NCI-H2171 treated with DMSO at 0.1 percent for 48 hours (cell line): ENCODE measurements at places on chromosomes 12 and 14.

DNA sequence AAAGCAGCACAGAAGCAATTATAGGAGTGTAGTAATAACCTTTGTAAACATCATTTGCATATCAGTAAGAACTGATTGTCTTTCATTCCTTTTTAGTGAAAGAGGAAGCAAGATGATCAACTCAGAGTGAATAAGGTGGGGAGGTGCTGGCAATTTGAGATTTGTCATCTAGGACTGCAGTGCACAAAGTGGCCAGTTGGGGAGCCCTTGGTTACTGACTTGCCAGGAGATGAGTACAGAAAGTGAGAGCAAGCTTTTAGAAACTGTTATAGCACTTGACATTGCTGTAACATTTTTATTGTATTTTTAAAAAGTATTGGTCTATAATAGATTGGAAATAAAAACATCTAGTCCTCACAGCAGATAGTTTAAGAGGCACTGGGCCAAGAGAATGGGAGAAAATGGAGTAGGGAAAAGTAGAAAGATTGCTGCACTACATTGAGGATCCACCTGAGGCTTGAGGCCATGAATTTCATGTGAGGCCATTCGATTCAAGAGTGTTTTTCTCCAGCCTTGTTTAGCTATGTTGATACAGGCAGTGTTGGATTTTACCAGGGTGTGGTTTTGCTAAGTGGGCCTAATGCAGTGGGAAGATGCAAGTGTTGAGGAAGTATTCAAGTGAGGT is 98.2 kb downstream of the SNAPC1 start:
- peak; percentile 71 for DNase-seq

DNA sequence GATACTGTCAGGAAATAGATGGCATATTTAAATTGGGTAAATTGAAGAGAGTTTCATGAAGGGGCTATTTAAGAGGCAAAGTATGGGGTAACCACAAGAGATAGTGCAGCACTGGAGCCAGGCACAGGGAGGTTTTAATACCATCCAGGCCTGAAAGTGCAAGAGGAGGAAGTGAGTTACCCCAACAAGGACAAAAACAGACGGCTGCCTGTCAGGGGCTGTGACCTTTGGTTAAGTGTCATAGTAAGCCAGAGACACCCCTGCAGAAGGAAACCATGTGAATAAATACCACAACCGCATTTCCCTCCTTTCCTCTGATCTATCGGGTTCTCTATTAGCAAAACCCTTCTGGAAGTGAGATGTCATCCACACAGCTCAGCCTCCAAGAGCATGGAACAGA is 122.0 kb upstream of the DHRS4 start:
- DNase-seq: no peak

GRCh38 chr12:48192861-48193260 is 9.4 kb downstream of the CCDC184 start:
- DNase-seq: no peak

DNA sequence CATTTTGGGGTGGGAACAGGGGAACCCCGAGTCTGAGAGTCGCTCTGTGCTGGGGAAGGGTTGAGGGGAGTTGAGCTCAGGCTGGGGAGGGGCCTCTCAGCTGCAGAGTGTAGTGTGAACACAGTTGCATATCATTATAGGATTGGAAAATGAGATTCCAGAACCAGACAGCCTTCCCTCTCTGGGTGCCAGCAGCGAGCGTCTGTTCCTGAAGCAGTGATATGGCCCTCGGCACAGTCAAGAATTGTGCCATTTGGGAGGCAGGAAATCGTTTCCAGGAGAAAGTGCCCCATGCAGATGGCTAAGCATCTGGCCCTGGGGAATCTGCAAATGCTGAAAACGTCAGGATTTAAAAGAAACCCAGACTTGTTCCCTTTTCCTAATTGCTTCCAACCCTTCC is 70.4 kb upstream of the SFSWAP start:
- DNase-seq: peak; percentile 76

DNA sequence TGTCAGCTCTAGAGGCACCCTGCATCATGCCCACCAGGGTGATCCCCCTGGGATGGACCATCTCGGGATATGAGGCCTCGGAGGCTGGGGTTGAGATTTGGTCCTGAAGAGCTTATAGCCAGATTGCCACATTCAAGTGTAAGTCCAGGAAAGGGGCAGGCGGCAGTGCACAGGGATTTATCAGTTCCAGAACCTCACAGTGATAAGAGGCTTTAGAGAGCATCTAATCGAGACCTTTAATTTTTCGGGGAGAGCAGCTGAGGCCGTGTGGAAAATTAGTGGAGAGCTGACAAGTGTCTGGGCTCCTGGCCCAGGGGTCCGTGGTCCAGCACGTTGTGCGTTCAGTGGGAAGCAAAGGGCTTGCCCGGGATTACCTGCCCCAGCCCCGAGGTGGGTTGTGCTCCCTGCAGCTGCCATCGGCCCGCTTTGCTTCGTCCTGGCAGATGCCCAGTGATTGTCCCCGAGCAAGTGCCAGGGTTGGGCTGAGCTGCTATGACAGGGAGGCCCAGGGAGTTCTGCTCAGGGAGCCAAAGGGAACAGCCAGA is 52.1 kb downstream of the C14orf132 start:
- DNase-seq: peak; percentile 39

GRCh38 chr12:68768431-68768939 is 22.5 kb downstream of the SLC35E3 start:
- DNase-seq: no peak

DNA sequence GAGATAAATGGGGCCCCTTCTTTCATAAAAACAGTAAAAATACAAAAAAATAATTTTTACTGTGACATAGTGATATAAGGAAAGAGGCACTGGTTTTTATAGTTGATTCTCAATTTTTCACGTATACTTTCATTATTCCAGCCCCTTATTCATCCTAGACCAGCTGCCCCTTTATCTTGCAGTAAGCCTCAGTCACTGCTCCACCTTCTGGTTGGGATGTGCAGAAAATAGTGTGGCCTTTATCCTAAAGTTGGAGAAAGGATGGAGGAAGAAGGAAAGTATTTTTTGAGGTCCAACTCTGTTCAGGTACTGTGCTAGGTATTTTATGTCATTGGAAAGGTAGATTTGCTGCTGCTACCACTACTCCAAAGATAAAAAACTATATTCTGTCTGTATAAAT is 172.7 kb downstream of the ANO6 start:
- no peak for DNase-seq

- no peak for DNase-seq
These were observed 110.8 kb upstream of the SRRM4 start for GRCh38 chr12:118870551-118870950.

DNA sequence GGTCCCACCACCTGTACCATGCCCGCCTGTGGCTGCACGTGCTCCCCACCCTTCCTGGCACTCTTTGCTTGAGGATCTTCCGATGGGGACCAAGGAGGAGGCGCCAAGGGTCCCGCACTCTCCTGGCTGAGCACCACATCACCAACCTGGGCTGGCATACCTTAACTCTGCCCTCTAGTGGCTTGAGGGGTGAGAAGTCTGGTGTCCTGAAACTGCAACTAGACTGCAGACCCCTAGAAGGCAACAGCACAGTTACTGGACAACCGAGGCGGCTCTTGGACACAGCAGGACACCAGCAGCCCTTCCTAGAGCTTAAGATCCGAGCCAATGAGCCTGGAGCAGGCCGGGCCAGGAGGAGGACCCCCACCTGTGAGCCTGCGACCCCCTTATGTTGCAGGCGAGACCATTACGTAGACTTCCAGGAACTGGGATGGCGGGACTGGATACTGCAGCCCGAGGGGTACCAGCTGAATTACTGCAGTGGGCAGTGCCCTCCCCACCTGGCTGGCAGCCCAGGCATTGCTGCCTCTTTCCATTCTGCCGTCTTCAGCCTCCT is 1.1 kb downstream of the INHBE start:
- DNase-seq: peak; percentile 83

DNA sequence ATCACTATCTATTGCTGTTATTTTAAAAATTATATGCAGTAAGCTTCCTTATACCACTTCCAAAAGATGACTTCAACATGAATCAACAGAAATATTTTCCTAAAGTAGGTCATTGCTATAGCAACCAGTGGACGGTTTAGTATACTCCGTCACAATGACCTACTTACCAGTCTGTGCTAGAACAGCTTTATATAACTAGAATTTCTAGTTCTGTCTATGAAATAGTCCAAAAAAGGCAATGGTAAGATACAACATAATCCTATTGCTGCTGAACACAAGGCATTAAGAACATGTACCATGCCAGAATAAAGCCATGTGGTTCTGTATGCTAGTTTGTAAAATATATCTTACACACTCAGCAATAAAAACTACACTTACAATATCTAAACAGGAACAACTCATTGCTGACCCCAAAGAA is 40.7 kb upstream of the MTERF2 start:
- peak; percentile 53 for DNase-seq

- DNase-seq: no peak
These were observed 29.0 kb downstream of the RNF34 start for GRCh38 chr12:121428883-121429282.

- DNase-seq: no peak
These were observed 986 bp downstream of the TSSK4 start for GRCh38 chr14:24206260-24207103.

DNA sequence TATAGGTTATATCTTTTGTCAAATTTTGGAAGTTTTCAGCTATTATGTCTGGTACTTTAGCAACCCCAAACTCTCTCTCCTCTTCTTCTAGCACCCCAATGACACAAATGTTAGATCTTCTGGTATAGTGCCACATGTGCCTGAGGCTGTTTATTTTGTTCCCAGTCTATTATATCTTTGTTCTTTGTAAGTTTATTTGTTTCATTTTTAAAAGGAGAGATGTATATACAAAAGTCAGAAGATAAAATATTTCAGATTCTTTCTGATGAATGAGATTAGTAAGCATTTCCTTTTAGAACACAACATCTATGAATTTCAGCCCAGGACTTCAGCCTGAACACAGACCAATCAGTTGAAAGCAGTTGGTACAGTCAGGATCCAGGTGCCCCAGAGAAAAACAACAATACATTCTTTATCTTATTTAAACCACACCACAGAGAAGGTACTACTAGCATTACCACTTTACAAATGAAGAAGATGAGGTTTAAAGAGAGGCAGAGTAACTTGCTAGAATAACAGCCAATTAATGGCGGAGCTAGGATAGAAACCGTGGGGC is 114.1 kb upstream of the BTG1 start:
- DNase-seq: no peak

DNA sequence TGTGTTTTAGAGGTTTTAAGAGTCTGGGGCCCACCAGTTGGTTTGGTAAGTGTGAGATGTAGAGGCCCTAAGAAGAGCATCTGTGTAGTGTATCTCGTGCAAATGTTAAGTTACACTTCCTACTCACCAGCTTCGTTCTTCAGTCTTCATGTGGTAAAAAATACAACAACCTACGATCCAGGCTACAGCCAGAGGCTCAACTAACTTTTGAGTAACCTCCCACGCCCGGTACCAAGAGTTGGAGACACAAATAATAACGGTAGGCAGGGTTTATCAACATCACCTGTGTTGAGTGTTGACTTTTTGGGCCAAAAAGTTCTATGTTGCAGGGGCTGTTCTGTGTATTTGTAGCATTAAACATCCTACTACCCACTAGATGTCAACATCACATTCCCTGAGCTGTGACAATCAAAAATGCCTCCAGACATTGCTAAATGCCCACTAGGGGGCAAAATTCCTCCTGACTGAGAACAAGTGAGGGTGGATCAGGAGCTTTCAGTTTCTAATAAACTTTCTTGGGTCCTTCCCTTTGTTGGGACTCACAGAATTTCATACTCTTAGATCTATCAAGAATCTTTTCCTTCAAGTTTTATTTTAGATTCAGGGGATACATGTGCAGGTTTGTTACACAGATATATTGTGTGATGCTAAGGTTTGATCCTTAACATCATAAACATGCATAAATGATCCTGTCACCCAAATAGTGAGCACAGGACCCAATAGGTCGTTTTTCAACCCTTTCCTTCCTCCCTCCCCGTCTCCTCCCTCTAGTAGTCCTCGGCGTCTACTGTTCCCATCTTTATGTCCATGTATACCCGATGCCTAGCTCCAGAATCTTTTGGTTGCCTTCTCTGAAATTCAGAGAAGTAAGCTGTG is 94.7 kb downstream of the SLC2A13 start:
- DNase-seq: peak; percentile 16

GRCh38 chr12:26360062-26360461 is 164.7 kb downstream of the SSPN start:
- no peak for DNase-seq

GRCh38 chr12:53006810-53007309 is 604 bp downstream of the EIF4B start:
- peak; percentile 89 for DNase-seq

DNA sequence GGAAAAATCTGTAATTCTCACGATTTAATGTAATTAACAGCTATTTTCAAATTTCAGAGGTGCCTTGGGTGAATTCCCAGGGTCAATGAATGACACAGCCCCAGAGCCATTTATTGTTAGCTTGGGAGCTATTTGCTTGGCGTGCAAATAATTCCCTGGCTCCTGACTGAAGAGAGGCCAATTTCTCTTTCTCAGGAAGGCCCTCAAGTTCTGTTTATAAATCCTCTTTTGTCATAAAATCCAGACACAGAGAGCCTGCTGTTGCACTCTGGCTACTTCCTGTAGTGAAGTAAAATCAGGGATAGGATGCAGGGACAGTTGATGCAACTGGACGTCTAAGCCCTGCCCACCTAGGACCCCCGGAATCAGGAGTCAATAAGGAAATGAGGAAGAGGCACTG is 154.3 kb downstream of the TMX1 start:
- no peak for DNase-seq

DNA sequence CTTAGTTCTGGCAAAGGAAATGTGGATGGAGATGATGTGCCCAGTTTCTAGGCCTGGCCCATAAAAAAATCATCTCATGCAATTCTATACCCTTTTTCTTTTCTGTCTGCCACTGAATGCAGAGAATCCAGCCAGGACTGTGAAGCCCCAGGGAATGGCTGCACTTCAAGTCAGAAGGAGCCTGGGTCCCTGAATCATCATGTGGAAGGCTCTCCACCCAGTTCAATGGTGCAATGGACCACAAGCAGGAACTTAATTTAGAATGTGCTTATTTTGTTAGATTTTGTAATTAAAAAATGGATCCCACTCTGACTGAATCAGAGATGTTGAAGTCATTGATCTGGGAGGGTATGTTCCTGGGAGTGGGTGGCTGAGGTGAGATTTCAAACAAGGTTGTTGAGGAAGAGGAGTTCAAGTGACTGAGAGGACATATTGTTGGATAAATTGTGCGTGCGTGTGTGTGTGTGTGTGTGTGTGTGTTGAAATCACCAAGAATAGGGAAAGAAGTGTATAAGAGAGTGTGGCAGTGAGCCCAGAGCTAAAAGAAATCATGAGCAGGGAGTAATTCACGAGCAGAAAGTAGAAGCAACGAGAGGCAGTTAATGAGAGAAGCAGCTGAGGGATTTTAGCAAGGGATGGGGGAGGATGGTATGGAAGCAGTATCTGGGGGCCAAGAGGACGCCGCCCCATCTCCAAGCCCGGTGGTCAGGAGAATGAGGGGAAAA is 125.4 kb downstream of the TMX1 start:
- DNase-seq: no peak

DNA sequence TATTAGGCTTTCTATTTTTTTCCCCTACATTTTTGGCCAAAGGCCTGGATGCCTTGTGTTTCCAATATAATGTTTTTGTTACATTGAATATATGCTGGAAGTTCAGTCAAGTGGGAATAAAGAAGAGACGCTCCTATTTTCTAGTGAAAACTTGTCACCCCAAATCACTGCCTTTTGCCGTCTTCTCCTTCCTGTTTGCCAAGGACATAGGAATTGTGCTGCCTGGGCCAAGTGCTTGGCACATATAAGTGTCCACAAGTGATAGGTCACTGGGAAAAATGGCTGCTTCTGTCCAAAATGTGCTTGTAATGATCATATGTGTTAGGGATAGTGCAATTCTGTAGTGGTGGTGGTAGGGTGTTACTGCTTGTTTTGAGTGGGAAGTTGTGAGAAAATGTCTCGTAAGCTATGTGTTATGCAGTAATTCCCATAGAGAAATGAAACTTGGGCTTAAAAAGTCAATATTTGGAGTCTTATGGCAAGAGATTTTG is 11.6 kb upstream of the KCNJ8 start:
- DNase-seq: no peak
